ENCODE measurements at places on chromosomes 5 and 9.

DNA sequence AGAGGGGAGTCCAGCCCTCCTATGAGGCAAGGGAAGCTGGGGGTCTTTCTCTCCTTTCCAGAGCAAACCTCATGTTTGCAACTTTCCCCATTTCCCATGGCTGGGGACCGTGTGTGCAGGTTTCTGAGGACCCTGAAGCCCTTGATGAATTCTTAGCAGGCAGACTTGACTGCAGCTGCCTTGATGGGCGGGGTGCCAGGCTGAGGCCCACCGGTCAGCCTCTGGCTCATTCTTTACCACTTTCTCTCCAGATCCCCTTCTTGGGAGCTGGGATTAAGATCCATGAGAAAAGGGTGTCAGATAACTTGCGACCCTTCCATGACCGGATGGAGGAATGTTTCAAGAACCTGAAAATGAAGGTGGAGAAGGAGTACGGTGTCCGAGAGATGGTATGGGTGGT is 30.0 kb upstream of the FOXI1 start:
- DNase-seq, result no peak

- no peak for DNase-seq
Observed at GRCh38 chr5:35374584-35374983, 144.3 kb upstream of the PRLR start.

DNA sequence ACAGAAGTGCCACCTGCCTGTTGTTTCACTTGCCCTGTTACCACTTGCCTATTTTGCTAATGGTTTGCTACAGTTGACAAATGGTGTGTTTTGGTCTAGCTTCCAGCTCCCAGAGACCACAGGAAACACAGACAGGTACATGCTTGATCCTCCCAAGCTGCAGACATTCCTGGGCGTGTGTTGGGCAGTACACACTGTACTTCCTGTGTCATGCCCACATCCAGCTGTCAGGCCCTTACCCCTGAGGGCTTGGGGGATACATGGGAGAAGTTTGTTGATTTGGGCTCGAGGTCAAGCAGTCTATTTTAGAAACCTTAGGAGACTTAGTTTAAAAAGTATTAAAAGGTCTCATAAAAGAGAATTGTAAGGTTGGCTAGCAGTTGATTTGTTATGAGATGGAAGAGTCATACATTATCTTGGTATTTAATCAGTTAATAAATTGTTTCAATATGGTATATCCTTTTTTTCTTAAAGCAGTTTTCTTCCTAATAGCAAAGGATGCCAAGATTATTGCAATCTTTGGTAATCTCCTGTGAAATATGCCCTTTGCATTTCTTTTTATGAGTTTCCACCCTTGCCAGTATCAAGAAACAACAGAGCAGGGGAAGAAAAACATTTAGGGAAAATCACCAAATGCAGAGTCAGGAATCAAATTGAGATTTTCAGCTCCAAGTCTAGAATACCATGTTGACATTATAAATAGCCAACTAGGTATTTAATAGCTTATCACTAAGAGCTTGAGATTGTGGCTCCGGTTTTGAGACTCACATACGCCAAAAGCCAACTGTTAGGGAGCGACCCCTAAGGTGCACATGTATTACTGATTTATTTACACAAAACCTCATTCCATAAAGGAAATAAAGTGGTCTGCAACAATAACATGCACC is 52.3 kb upstream of the CD180 start:
- no peak for DNase-seq

DNA sequence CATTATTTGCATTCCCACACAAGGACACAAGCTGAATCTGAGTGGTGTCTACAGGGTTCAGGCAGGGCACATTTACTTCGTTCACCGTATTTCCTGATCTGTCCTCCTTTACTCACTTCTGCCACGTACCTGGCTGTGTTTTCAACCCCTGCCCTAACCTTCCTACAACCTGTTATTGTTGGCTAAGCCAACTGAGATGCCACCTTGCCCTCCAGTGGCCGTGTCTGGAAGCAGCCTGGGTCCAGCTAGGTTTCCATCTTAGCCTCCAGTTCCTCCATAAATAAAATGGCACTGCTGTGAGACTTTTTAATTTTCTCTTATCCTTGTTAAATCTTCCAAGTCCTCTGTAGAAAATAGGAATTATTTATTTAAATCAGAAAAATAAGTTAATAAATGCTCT is 64.8 kb downstream of the ATP10B start:
- peak; percentile 75 for DNase-seq

- DNase-seq, result no peak
Observed at GRCh38 chr9:137721899-137722298, 103.1 kb downstream of the EHMT1 start.

DNA sequence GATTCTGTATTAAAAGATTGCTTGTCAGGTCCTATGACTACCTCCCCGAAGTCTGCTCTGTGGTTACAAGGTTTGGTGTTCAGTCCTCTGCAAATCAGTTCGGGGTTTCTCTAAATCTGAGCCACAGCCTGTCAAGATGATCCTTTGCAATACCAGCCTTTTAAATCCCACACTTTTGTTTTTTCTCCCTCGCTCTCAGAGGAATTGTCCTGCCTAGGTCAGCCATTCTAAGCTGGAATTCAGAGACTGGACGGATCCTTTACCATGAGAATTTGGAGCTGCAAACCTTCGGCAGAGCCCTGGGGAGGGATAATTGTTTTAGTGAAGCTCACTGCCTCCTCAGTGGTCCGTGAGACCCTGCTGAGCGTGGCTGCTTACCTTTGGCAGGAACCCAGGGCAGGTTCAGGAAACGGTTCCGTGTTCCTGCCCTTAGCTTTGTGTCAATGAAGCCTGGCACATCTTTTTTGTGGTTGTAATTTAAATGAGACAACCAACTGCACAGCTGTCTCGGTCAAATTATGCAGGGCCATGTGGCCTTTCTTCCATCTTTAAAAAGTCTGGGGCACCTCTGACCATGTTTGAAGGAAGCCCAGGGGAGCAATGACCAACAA is 47.2 kb downstream of the EBF1 start:
- DNase-seq, result peak; percentile 50

DNA sequence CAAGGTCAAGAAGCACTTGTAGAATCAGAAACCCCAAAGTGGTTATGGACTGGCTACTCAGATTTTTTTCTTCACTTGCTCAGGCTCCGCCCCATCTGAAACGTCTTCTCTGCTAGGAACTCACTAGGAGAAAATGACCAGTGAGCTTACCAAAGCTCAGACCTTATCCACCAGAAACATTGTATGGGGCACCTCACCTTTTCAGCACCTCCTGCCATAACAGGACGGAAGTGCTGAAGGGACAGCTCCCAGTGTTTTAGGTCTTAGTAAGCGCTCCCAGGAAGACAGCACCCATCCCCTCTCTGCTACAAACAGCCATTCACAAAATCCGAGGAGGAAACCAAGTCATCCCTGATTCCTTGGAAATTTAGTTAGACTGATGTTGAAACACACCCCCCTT is 1.2 kb upstream of the GABRA1 start:
- peak; percentile 89 for DNase-seq

- DNase-seq, result peak; percentile 37
Observed at GRCh38 chr9:89916001-89916597, 311.3 kb downstream of the GADD45G start.

- no peak for DNase-seq
Observed at GRCh38 chr9:109722007-109722406, 58.0 kb upstream of the PALM2AKAP2 start.

DNA sequence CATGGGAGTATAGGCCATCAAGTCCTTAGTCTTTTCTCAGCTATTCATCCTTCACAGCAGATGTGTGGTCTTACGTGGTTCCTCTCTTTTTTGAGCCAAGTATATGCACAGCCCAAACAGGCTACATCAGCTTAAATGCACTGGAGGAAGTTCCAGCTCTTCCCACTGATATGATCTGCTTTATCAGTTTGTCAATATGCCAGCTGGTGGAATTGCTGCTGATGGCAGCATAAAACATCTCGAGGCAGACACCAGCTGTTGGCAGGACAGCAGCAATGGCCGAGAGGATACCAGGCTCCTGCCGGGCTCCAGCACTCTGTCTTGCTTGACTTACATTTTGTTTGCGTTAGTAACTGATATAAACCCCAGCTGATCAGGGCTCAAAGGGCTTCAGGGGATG is 143.4 kb downstream of the TENT4A start:
- DNase-seq, result no peak

- no peak for DNase-seq
Observed at GRCh38 chr9:75798505-75798904, 92.0 kb upstream of the PCSK5 start.

DNA sequence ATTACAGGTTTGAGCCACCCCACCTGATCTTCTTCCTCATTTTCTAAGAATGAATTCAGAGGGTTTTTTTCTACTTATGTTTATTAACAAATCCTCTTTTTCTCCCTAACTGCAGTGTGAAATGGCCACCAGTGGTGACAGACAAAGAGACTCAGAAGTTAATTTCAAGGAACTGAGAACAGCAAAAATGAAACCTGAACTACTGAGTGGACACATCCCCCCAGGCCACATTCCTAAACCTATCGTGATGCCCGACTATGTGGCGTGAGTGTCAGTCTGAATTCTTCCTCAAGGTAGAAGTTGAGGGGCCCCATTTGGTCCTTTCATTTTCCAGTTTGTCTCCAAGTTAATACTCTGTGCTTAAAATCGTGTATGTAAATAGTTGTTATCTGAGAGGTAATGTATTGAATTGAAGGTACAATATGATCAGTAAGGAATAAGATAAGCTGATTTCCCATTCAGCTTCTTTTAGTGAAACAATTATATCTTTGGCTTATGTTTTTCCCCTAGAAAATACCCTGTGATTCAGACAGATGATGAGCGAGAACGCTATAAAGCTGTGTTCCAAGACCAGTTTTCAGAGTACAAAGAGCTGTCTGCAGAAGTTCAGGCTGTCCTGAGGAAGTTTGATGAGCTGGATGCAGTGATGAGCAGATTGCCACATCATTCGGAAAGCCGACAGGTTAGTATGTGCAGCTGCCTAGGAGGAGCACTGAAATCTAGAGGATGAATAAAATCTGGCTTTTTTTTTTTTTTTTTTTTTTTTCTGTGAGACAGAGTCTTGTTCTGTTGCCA is 17.7 kb downstream of the MARVELD2 start:
- DNase-seq, result no peak

GRCh38 chr9:109935406-109936087 is 155.5 kb downstream of the PALM2AKAP2 start:
- no peak for DNase-seq

DNA sequence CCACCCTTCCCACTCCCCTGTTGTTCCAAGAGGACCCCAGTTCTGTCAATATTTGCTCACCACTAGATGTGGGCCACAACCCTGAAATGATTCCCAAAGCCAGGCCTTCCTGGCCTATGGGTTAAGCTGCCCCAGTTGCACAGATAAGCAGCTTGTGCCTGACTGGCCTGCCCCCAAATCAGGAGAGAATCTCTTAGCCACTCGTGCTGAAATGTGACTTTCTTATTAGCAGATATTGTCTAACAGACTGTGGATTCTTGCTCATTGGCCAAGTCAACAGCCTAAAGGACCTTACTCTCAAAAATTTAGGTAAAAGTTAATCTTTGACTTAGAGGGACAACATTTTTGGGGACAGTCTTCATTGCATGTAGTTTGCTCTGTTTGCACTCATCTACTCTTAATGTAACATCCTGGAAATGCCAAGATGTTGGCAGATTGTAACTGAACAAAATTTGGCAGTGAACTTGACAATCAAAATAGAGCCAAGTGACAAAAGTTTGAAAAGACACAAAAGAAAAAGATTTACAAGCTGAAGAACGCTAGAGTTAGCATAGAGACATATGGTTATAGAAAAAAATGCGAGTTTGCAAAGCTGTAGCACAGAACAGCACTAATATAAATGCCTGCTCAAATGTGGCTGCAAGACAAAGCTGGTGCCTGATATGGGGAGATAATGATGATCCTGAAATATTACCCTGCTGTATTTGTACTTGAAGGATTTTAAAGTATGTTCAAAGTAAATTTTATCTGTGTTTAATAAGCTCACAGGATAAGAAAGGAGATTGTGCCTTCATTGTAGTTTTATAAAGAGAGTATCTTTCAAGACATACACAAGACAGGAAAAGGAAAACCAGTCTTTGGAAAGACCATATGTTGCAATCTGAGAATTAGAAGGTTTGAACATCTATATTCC is 29.0 kb upstream of the FSD1L start:
- no peak for DNase-seq

DNA sequence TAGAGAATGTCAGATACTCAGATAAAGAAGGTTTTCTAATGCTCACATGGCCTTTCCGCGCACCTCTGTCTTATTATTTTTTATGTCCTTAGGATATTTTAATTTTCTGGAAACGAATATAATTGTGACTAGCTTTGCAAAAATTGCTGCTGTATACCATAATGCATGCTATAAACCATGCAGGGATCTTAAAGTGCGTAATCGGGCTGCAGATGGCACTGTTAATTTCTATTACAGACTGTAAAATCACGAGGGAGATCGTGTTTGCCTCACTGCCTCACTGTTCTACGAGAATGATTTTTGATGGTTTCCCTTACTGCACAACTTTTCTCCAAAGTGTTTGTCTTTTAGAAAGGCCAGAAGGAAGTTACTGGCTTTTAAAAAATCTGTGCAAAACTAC is 356.1 kb downstream of the TUSC1 start:
- no peak for DNase-seq

DNA sequence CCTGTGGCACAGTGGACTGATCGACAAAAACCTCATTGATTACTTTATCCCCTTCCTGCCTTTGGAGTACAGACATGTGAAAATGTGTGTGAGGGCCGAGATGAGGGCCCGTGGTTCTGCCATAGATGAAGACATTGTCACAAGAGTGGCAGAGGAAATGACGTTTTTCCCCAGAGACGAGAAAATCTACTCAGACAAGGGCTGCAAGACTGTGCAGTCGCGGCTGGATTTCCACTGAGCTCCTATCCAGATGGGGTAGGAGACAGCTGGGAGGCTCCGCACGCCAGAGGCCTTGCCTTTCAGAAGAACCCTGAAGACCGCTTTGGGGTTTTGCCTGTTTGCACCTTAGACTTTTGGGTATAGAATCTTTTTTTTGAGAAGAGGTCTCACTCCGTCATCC is 6.4 kb downstream of the TOR1B start:
- DNase-seq, result no peak

- DNase-seq, result no peak
Observed at GRCh38 chr5:6084376-6084775, 294.0 kb downstream of the MED10 start.

DNA sequence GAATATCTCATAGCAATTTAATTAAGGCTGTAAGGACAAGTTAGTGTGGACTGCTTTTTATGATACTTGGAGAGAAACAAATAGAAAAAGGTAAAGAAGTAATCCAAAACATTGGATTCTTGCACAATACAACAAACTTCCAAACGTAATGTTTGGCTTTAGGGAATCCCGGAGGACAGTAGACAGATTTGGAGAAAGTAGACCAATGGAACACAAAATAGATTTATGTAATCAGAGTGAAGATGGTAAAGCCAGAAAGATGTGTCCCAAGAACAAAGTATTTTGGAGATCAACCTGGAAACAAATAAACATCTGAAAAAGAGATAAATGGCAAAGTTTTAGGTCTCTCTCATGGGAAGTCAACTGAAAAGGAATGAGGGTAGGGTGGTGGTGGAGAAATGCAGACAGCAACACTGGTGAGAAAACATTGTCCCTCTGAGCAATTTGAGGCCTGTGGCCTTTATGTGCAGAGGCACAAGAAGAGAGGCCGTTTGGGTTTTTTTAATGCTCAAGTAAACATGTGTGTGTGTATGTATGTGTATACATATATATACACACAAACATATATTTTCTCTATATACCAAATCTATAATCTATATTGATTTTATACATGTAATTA is 620.6 kb downstream of the PDE4D start:
- DNase-seq, result no peak

Data from GM23338 (cell line).